Stimulated activated CD4-positive, alpha-beta T cell treated with anti-CD3 and anti-CD28 coated beads, Interleukin-4, amount 100 ng/mL, for 48 hours (primary cell): ENCODE measurements at places on chromosomes 6 and 20.

GRCh38 chr20:2417213-2417541, 36.5 kb downstream of the TGM6 start:
- DNase-seq: no peak

DNA sequence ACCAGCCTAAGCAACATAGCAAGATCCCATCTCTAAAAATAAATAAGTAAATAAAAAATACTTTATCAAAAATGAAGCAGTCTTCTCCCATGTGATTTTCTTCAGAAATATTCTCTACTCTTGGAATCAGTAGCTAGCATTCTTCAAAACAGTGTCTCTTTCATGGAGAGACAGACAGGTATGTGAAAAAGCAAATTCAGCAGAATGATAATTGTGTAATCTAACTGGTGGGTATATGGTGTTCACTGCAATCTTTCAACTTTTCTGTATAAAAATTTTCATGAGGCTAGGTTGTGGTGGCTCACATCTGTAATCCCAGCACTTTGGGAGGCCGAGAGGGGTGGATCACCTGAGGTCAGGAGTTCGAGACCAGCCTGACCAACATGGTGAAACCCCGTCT, 7.9 kb downstream of the MRS2 start:
- DNase-seq: no peak

DNA sequence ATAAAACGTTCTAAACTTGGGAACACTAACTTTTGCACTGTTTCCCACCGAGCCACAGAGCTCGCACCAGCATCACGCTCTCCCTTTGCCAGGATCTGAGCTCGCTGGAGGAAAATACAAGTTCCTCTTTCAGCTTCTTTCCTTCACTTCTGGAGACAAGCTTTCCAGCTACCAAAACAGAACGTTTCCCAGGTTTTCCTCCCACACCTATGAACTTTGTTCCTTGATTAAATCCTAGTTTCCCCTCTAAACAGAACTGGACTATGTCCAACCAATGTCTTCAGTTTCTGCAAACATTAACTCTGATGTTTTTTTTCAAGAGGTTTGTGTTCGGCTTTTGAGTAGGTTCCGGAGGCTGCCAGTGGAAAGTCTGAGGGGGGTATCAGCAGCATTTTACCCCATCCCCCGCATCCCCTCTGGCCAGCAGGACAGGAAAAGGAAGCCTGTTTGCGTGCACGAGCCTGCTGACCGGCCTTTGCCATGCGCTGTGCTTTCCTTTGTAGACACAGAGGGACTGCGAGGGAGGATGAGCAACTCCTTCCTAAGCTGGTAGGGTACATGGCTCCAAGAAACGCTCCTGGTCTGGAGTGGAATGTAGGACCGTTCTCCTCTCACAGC, 135.5 kb downstream of the LY86 start:
- no peak for DNase-seq

DNA sequence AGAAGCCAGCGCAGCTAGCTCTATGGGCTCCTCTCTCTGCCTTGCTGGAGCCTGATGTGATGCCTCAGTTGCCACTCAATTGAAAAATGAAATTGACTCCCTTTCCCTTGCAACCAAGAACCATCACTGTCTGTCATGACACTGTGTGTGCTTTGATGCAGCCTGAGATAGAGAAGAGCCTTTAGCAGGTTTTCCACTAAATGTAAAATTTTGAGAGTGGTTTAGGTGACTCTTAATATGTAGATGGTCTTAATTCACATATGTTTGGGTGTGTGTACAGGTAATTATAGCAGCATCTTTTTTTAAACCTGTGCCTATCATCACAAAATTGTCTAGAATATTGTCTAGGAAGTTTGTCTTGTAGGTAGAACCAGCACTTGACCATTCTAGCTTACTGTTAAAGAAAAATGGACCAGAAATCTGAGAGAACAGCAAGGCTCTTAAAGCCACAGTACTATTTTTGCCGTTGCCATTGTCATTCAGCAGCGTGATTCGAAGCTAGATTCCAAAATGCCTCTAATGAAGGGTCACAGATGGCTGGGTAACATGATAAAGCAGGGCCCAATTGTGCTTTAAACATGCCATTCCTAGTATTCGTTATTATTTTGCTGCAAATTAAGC, 1.3 kb downstream of the ARFGEF3 start:
- no peak for DNase-seq

GRCh38 chr6:42616716-42617115, 52.9 kb downstream of the UBR2 start:
- DNase-seq: no peak

DNA sequence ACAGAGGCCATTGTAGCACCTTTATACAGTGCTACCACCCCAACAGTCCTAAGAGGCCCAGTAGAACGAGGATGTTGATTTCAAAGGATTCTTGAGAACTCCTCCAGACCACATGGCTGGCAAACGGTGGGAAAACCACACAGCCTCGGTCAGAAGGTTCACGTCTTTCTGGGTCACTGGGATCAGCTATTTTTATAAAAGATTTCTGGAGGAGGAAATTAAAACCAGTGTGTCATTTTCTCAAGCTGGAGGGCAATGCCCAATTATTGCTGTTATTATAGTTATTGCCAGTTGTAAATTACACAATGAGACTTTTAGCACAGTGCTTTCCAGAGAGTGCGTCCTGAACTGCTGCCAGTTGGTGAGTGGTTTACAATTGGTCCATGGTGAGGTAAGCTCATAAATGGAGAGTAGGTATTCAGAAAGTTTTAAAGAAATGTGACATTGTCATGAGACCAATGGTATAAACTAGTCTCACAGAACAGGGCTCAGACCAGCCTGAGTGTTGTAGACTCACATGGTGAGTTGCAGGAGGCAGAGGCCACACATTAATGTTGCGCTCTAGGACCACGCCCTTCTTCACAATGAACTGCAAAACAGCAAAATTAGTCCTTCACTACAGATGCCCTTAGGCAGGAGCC, 8.4 kb upstream of the PPP1R14C start:
- no peak for DNase-seq

GRCh38 chr6:141265756-141266623, 866.7 kb upstream of the GJE1 start:
- DNase-seq: no peak

DNA sequence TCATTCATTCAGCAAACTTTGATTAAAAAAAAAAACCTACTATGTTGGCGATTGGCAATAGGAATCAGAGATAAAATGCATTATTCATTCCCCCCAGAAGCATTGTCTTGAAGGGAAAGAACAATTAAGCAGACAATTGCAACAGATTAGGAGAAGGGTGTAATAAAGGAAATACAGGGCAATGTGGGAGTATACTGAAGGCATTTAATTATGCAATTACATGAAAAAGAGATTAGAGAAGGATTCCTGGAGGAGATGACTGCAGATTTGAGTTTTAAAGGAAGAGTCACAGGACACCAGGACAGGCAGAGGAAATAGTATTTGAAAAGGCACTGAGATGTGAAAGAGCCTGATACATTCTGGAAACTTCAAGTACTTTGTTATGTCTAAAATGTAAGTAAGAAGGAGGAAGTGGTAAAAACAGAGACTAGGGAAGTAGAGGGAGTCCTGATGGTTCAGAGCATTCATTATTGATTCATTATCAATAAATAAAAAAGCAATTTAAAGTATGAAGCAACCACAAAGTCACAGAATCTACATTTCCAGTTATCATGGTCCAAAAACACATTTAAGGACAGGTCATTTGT, 43.7 kb downstream of the THEMIS start:
- no peak for DNase-seq

GRCh38 chr6:99318566-99318965, 30.9 kb downstream of the FAXC start:
- no peak for DNase-seq

DNA sequence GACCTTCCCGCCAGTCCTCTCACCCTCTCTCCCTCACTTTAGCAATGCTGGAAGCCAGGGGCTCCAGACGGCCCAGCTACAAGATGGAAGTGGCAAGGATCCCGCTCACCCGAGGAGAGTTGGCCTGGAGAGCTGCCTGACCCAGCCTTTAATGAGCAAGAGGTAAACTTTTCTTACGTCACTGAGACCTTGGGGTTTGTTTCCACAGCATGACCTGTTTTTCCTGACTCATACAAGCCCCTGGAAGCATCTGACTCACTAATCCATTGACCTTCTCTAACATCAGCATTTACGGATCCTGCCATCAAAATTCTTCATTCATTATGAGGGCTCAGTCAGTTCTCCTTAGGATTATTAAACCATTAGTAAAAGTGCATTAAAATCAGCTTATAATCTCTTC, 120.4 kb downstream of the MYLK4 start:
- DNase-seq: no peak

DNA sequence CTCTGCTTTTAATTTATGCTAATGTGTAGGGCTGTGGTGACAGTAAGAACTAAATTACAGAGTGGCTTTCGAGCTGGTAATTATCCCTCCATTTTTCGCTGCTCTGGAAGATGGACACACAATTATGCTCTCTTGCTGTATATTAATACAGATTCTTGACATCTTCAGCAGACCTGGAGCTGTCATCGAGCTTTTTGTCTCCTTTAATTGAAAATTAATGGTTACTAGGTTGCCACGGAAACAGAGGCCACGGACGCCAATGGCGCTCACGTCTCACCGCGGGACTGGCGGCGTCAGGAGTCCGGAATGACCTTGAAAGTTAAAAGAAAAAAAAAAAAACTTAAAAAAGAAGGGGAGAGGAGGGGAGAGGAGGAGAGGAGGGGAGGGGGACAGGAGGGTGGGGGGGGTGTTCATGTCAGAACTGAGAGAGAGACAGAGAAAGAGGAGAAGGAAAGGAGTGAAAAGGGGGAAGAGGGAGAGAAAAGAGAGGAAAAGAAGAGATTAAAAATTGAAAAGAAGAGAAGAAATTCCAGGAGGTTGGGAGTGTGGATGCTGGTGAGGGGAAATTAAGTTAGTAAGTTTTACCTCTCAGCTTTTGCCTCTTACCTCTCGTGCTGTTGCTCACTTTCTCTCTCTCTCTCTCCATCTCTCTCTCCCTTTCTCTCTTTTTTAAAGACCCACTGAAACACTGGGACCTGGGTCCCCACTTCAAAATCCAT, 22.1 kb upstream of the FOXP4 start:
- DNase-seq: no peak

DNA sequence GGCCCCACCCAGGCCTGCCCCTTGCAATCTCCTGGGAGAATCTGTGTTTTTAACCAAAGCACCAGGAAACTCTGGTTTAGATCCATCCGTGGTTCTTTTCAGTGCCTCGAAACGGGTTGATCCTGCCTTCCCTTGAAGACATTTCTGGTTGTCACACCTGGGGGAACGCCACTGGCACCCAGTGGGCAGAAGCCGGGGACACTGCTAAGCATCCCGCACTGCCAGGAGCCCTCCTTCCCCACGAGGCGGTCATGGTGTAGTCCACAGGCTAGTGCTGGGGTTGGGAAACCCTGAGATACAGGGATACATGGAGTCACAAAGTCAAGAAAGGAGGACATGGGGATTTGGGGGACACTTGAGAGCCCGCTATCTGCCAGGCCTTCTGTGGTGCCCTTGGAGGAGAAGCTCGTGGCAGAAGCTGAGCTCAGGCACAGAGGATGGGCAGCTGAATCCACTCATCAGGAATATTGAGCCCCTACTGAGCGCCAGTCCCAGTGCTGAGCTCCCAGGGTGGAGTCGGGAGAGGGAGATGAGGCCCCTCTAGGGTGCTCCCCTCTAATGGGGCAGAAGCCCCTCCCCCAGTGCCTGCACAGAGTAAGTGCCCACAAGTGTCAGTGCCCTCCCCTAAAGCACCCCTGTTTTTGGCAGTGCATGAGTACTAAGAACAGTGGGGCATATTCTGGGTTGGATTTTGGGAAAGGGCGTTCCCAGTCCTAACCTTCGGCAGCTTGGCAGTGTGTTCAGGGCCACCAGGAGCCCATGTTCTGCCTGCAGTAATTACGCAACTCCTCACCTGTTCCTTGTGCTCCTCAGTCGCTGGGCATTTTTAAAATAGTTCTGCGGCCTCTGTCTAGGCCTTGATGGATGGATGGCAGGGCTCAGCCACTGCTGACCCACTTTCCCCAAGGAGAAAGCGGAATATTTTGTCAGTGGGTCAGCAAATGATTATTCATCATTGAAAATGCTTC, 25.6 kb upstream of the PHACTR3 start:
- DNase-seq: no peak

- DNase-seq: no peak
These were observed 700.0 kb downstream of the RFPL4B start for GRCh38 chr6:113047148-113047547.

DNA sequence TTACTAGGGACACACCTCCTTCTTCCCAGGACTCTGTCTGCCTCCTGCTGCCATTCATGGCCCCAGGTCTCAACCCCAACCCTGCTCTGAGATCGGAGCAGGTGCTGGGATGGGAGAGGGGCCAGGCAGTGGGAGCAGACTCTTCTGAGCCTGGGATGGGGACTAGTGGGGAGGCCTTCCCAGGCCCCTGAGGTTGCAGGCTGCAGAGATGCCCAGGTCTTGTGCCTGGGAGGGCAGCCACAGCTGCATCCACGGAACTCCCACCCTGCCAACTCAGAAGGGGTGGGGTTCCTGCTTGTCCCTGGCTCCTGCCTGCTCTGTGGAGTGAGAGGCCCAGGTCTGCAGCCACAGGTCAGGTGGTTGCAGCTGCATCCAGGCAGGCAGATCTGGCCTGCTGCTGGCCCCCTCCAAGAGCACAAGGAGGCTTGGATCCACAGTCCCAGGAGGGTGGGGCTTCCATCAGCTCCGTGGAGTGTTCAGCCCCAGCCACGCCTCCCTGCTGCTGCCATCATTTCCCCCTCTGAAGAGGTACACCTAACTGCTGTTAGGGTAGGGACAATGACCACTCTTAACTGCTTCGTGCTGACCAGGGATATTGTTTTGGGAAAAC, 2.9 kb upstream of the SLC22A1 start:
- DNase-seq: no peak

- no peak for DNase-seq
These were observed 2.0 kb downstream of the FRS3 start for GRCh38 chr6:41777551-41778285.

GRCh38 chr20:24993337-24994185, 1.0 kb upstream of the APMAP start:
- no peak for DNase-seq

GRCh38 chr6:34592208-34592952, 36.3 kb upstream of the SPDEF start:
- no peak for DNase-seq

DNA sequence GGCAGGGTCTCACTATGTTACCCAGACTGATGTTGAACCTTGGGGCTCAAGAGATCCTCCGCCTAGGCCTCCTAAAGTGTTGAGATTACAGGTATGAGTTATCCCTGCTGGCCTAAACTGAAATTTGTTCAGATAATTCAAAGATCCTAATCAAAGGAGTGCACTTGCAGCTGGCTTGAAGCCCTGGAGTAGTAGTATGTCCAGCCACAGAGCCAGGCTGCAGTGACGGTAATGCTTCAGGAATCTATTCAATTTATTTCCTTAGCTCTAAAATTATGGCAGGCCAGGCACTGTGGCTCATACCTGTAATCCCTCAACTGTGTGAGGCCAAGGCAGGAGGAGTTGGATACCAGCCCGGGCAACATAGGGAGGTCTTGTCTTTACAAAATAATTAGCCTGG, 1.4 kb upstream of the DDX43 start:
- no peak for DNase-seq

DNA sequence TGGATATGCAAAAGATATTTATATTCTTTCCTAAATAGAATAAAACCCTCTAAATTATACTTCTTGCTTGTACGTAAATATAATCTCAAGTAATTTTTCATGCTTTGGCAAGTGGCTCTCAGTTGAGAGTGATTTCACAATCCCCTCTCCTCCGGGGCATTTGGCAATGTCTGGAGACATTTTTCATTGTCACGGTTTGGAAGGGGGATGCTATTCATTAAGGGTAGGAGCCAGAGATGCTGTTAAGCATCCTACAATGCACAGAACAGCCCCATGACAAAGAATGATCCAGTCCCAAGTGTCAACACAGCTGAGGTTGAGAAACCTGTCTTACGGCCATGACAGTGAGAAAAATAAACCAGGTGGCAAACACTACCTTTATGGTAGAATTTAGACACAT, 75.7 kb downstream of the AGPAT4 start:
- no peak for DNase-seq

- no peak for DNase-seq
These were observed 128.1 kb upstream of the DOK5 start for GRCh38 chr20:54347166-54347833.
